Bone marrow (tissue), 2 donors: ENCODE measurements at places on chromosomes 2 and 18.

- DNase-seq = no peak
Measured at GRCh38 chr2:40332191-40332826, 119.6 kb downstream of the SLC8A1 start.

DNA sequence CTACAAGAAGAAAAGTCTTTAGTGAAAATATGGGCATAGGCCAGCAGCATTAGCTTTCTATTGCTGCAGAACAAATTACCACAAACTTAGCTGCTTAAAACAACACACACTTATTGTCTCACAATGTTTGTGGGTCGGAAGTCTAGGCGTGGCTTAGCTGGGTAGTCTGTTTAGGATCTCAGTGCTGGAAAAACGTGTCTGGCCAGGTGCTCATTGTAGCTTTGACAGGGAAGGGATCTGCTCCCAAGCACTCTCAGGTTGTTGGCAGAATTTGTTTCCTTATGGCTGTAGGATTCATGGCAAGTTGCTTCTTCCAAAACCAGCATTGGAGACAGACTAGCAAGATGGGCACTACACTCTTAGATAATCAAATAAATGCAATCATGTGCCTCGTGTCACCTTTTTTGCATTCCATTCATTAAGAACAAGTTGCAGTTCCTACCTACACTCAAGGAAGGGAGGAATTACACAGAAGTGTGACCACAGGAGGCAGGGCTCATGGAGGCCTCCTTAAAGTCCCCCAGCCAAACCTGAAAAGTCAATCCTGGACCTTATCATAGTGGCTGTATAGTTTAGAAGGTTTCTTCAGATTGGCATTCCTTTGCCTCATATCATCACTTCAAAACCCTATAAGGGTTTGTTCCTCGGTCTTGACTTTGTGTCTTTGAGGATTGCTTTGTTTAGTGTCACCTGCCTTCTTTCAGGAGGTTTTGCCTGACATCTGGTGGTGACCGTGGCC lies 17.3 kb downstream of the MRPL30 start:
- no peak for DNase-seq

DNA sequence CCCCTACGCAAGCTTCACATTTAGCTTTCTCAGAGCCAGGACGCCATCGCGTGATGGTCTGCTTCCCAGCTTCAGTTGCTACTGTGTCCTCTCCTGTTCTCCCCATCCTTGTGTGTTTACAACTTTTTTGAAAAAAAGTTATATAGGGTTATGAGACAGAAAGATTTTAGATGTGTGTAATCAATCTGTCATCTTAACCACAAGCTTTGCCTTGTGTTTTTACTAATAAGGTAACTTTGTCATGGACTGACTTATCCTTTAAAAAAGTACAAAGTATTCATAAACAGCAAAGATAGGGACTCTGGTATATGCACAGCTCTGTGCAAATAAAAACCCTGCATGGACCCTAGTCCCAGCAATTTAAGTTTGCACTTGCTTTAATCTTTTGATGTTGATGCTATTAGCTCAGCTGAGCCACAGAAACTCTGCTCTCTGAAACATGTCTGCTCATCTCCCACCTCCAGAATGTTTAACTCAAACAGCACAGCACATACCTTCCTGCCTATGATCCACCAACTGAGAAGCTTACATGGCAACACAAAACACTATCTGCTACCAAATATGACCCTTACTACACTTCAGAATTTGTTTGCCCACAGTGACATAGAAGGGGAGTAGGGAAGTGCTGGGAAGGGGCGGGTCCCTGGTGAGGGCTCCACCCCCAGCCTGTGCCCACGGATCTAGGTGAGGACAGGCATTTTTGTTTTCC lies 42.7 kb downstream of the SAP130 start:
- DNase-seq = no peak

DNA sequence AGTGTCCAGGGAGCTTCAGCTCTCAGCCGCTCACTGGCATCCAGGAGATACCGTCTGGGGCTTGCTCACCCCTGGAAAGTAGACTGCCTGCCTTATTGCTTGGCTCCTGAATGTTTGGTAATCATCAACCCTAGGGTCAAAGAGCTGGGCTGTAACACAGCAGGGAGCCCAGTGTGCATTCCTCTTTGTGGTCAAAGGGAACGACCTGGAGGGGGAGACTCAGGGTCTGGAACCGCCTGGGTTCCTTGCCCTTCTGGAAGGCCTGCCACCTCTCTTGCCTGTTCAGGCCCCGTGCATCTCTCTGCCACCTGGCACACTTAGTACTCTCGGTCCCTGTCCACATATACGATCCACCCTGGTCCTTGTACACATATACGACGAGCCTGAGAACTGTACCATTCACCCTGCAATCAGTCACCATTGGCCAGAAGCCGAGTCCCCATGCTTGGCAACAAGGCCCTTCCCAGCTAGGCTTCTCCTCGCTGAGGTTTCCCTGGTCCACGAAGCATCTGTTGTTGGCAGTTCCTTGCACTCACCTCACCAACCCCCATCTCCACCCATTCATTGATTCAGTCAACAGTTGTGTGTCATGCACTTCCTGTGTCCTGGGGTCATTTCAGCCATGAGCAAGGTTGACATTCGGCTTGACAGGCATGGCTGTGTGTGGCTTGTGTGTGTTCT lies at the start of gene NAT8:
NAT8 (minus strand) TSS at position 85 of the 681 bp plus-strand sequence. CDS start 794 bp downstream, outside the sequence.
- no peak for DNase-seq

- no peak for DNase-seq
Measured at GRCh38 chr2:165056564-165056963, 101.2 kb upstream of the SLC38A11 start.
